ENCODE measurements at places on chromosomes 1 and 21. TPM values are rescaled to one million over a fixed set of nuclear protein-coding genes. Genes with fewer than 3 reads are reported as not detected.

- no peak for DNase-seq
Observed at GRCh38 chr21:28431022-28431421, 561.7 kb downstream of the LTN1 start.

The APCS gene
- not detected for total RNA-seq

The UTS2 gene
- not detected for total RNA-seq

The LGR6 gene
- total RNA-seq, result 4.4 TPM

The NCAM2 gene
- total RNA-seq, result 0.76 TPM

GRCh38 chr21:35075546-35075945, 26.4 kb upstream of the RUNX1 start:
- peak; percentile 21 for DNase-seq

The SYT6 gene
- not detected for total RNA-seq

The CADM3 gene
- total RNA-seq, result 2.6 TPM

The CNKSR1 gene
- 16.8 TPM for total RNA-seq

- DNase-seq, result peak; percentile 13
Observed at GRCh38 chr1:162361349-162361748, 15.3 kb downstream of the SPATA46 start.

DNA sequence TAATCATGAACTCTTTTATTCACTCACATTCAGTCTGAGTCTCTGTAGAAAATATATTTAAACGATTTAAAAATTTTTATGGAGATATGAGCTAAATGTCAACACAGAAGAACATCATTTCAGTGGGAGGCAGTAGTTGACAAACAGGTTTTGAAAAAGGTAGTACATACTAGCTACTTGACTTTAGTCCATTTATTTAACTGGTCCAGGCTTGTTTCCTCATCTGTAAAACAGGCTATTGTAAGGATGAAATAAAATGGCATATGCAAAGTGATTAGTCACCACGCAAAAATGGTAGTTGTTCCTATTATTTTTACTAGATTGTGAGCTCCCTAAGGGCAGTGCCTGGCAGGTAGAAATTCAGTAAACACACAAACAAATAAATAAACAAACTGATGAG, 75.2 kb downstream of the NTPCR start:
- DNase-seq, result no peak

The ELAVL4 gene
- total RNA-seq, result 0.13 TPM

DNA sequence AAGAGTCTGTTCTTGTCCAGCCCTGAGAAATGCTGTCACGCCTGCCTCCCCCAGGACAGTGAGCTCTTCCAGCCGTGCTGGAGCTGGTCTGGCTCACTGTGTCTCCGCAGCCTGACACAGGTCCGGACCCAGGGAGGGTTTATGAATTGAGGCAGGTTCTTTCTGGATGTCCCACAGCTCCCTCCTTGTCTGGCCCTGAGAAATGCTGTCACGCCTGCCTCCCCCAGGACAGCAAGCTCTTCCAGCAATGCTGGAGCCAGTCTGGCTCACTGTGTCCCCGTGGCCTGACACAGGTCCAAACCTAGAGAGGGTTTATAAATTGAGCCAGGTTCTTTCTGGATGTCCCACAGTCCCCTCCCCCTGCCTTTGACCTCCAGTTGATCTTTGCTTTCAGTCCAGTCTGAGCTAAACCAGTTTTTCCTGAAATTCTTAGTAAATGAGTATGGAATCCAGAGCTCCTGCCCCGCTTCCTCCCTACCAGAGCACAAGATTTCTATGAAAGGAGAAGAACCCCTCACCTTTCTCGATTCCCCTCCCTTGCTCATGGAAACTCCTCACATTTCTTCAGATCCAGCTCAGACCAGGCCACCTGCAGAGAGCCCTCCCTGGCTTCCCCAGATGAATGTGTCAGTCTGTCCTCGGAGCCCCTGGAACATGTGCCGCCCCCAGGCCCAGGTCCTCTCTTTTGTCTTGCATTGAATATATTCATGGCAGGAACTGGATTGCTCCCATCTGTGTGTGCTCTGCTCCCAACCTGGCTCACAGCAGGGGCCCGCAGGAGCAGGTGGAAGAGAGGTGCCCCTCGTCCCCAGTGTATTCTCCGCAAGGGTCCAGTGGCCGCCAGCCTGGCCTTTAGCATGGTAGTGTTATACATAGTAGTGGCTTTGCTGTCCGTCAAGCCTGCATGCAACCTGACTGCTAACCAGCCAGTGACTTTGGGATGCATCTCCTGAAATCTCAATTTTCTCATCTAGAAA, 116.3 kb downstream of the EPHB2 start:
- DNase-seq, result no peak

- DNase-seq, result no peak
Observed at GRCh38 chr1:110356379-110356778, 17.2 kb downstream of the RBM15 start.

DNA sequence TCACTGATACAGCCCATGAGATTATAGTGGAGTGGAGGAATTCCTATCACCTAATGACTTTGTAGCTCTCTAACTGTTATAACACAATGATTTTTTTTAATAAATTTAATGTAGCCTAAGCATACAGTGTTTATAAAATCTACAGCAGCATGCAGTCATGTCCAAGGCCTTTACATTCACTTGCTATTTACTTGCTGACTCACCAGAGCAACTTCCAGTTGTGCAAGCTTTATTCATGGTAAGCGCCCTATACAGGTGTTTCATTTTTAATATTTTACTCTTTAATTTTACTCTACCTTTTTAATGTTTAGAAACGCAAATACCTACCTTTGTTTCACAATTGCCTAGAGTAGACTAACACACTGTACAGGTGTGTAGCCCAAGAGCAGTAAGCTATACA, 1652.2 kb downstream of the BRINP3 start:
- DNase-seq, result no peak

DNA sequence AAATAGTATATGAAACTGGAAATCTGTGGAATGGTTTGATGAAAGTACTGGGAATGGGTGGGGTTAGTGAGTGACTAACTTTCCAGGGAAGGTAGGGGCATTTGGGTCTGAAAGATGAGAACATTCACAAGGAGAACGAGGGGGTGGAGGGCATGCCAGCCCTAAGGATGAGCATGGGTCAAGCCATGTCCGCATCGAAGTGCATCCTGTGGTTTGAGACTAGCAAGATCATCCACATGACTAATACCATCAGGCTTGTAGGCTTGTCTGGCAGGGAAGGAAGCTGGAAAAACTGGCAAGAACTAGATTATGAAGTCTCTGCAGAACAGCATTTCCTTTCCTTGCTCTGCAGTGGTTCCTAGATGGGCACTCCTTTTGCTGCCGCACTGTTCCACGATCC, 70.4 kb upstream of the UBE2U start:
- DNase-seq, result no peak

DNA sequence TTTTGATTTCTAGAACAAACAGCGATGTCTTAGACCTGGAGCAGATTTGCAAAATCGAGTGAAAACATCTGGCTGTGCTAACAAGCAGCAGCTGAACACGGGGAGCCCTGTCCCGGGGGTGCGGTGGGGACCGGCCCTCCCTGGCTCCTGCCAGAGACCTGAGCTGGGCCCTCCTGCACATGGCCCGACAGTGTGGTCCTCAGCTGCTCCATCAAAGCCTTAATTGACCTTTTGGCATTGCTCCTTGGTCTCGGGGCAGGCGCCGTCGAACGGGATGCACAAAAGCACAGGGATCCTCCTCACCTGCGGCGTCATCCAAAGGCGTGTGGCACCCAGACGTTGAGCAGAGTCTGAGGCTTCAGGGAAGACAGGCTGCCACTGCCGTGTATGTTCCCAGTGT, 73.2 kb downstream of the PRDM16 start:
- DNase-seq, result no peak

DNA sequence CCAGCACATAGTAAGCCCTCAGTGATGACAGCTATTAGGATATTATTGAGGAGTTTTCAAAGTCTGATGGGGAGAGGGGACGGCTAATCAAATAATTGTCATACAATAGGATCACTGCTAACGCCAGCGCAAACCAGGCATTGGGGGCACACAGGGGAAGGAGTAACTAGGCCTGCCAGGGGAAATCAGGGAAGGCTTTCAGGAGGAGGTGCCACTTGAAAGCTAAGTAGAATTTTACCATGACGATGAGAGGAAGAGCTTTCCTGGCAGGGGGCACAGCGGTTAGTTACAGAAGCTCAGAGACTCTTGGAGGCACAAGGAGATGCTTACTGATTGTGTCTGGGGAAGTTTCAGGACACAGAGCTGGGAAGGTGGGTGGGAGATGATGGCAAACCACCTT, 47.2 kb upstream of the LAPTM5 start:
- DNase-seq, result no peak

- peak; percentile 50 for DNase-seq
Observed at GRCh38 chr1:39204441-39205081, at the start of gene MACF1. Gene MACF1, plus strand, starts transcription at chr1:39204695. Its CDS starts 328 bp downstream, at chr1:39205023.

DNA sequence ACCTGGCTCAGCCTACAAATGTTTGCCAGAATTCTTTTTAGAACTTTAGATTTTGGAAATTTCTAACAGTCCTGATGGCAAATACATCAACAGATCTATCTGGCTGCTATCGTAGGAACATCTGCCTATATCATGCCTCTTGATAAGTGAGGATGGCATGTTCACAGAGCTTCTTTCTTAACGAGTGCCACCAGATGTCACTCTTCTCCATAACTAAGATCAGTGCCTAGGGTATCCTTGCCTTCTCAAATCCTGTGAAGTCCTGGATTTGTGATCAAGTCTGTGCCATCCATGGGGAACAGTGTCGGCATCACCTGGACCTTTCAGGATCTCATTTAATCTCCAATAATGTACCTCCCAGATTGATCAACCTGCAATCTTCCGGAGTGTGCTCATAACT, 36.5 kb upstream of the CD5L start:
- no peak for DNase-seq

The MDM4 gene
- total RNA-seq, result 32.5 TPM

DNA sequence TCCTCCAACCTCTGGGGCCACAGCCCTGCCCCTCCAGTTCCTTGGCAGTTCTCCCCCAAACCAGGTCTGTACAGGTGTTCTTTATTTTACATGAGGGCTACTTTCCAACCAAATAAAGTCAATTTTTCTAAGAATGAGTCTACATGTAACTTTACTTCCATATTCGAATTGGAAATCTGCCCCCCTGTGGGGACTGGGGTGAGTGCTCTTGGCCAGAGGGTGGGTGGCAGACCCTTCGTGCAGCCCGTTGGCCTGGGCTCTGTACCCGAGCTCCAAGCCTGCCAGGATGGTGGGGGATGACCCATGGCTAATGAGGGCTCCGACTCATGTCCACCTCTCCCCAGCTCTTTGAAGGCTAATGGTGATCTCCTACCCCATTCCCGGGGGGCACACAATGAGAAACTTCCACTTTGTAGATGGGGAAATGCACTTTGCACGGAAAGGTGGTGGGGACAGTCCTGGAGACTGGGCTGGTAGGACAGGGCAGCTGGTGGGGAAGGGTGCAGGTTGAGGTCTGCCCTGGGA, 589 bp upstream of the CATSPER4 start:
- no peak for DNase-seq

DNA sequence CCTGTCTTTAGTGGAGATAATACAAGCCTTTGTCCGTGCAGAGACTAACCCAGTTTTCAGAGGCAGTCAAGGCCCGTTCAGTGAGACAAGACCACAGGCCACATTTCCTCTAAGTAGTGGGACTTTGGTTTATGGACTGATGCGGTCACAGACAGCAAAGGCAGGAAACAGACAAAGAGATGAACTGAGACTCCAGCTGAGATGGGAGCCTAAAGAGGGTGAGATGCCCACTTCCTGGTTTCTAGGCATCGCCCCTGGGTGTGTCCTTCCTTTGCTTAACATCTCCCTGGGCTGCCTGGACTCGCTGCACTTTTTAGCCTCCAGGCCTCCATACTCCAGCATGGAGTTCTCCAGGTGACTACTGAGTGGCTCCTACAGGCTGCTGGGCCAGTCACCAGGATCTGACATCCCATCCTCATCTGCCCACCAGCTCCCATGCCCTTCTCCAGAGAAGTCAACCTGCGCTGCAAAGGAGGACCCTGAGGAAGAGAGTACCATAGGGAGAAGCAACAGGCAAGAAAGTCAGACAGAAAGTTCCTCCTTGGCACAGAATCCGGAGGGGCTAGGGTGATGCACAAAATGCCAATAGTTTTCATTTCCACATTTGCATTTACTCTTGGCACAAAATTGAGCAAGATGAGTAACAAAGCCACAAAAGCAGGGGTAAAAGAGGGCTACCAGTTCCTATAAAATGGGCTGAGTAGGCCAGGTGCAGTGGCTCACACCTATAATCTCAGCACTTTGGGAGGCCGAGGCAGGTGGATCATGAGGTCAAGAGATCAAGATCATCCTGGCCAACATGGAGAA, 15.1 kb downstream of the THEMIS2 start:
- DNase-seq, result no peak

GRCh38 chr21:45078371-45078770, 4.0 kb downstream of the ADARB1 start:
- no peak for DNase-seq

- no peak for DNase-seq
Observed at GRCh38 chr21:22754746-22755145, 1756.5 kb downstream of the NCAM2 start.

- no peak for DNase-seq
Observed at GRCh38 chr1:84785271-84786036, 95.2 kb upstream of the SSX2IP start.

The TCEA3 gene
- 39.5 TPM for total RNA-seq

- DNase-seq, result no peak
Observed at GRCh38 chr1:226916497-226916896, 23.6 kb upstream of the COQ8A start.

The FCRL1 gene
- not detected for total RNA-seq

The OR10J1 gene
- total RNA-seq, result not detected
